ENCODE measurements at places on chromosomes 13 and 19. TPM values are rescaled to one million over a fixed set of nuclear protein-coding genes. Genes with fewer than 3 reads are reported as not detected.

Gene SERTAD1
- 9.6 TPM for total RNA-seq

Gene CCDC70
- total RNA-seq = not detected

Gene STOML3
- not detected for total RNA-seq

Gene LAIR1
- total RNA-seq = 71.6 TPM

Gene ZFP14
- total RNA-seq = 4.5 TPM

GRCh38 chr13:88908961-88909441 is 1237.8 kb downstream of the SLITRK5 start:
- DNase-seq = no peak

DNA sequence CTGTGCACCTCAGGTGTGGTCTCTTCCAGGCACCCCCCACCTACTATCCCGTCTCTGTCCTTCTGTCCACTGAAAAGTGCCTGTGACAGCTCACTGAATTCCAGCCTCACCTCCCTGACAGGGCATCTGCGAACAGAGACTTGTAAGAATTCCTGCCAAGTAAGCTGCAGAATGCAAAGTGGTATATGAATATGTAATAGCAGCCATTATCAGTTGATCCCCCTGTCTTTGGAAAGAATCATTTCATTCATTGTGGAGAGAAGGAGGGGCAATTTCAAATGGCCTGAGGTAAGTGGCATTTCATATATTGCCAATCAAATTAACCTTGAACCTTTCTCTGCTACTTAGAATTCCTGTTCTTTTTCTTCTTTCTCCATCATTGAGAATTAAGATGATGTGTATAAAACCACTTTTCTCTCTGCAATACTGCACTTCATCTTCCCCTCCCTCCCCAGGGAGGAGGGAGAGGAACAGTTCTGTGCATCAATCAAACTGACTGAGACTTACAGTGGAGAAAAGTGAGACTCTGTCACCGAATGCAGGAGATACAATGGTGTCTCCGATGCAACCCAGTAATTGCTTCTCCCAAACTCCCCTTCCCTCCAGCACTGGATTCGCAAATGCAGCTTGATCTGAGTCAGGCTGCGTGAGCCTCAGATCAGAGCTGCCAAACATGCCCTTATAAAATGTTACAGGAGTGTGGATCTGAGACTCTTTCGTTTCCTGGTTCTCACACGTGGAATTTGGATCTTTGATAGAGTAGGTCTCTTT is 91.7 kb downstream of the SLC10A2 start:
- no peak for DNase-seq

GRCh38 chr13:40189898-40190630 is 476.4 kb downstream of the FOXO1 start:
- DNase-seq = no peak

DNA sequence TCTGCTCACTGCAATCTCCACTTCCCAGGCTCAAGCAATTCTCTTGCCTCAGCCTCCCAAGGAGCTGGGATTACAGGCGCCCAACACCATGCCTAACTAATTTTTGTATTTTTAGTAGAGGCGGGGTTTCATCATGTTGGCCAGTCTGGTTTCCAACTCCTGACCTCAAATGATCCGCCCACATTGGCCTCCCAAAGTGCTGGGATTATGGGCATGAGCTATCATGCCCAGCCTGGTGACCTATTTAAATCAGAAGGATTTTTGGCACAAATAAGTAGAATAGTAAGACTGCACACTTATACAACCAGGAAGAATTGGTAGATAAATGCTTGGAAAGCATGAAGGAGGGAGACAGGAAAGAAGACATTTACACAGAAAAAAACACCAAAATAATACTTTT is 53.4 kb upstream of the AKAP11 start:
- no peak for DNase-seq

GRCh38 chr13:34223984-34224383 is 406.0 kb downstream of the RFC3 start:
- DNase-seq = no peak

DNA sequence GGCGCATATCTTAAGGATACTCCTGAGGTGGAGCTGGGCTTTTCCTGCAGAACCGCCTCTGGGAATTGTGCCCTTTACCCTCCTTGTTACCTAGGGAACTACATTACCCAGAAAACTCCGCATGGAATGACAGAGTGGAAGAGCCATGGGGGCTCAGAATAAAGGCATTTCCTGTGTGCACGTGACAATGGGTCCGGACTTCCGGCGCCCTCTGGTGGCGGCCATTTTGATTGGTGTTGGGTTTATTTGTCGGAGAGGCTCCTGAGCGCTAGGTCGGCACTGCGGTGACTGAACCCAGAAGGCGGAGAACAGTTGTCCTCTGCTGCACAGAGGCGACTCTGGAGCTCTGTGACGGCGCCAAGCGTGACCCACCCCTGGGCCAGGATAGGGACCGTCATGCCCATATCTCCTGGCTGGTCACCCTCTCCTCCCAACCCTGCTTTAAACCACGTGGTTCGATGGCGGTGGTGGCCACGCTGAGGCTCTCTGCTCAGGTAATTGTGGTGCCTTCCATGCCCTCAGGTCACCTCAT is at the start of gene ZNF587B:
ZNF587B (plus strand) TSS at position 229 of the 532 bp plus-strand sequence; CDS start at position 459, 230 bp downstream.
- no peak for DNase-seq

DNA sequence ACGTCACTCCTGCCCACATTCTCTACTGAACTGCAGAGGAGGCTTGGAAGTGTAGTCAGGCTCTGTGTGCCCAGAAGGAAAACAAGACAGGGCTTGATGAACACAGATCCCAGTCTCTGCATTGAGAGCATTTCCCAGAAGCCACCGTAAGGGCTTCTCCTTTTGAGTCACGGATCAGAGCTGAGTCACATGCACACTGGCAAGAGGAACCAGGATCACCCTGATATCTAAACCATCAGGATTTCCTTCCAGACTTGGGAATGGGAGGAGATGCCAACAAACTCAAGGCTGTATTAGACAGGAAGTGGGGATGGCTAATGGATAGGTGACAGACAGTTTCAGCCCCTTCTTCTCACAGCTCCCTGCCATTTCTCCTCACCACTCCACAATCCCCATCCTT is 17.7 kb upstream of the FBXO17 start:
- no peak for DNase-seq

Measured in activated CD8-positive, alpha-beta memory T cell treated with anti-CD3 and anti-CD28 coated beads, Interleukin-2, amount 10 ng/mL, durations not matched to agents 7 days and 5 days (primary cell).